Activated CD8-positive, alpha-beta T cell treated with anti-CD3 and anti-CD28 coated beads for 36 hours (primary cell): ENCODE measurements at places on chromosomes 7 and 10.

DNA sequence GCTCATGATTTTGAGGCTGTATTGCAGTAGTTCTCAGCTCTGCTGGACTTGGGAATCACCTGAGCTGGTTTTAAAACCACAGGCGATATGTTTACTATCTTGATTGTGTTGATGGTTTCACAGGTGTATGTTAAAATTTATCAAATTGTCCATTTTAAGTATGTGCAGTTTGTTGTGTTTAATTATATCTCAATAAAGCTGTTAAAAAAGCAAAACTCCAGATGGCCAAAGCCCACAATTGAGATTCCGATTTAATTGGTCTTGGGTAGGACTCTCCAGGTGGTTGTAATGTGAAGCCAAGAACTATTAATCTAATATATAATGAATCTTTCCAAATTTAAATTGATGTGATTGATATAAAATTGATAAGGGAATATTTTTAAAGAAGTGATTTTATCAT, 48.6 kb downstream of the NRCAM start:
- DNase-seq, result no peak

- DNase-seq, result no peak
Observed at GRCh38 chr7:63080831-63081230, 917.8 kb upstream of the ZNF722 start.

DNA sequence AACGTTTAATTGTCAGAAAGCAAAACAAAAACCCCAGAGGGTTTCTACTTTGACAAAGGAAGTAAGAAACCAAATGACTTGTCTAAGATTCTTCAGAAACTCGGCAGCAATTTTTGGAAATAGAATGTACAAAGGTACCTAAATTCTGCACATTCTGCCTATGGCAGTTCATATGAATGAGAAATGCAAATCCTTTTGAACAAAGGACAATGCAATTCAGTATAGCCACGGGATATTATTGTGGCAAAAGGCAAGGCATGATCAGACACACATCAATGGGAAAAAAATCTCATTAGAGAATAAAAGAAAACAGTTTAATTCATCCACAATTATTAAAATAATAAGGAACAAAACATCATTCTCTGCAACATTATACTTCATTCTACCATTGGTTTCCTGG, 93.4 kb downstream of the SEMA3C start:
- DNase-seq, result no peak

GRCh38 chr10:70785190-70785589, at the start of gene TBATA:
TSS of gene TBATA (minus strand) at chr10:70785377. CDS start at chr10:70783379, 1,998 bp downstream.
- DNase-seq, result no peak

- no peak for DNase-seq
Observed at GRCh38 chr10:110137142-110137545, 70.3 kb upstream of the MXI1 start.

- no peak for DNase-seq
Observed at GRCh38 chr10:99444383-99445045, 14.1 kb upstream of the GOT1 start.

GRCh38 chr7:23021596-23021995, 7.7 kb upstream of the HYCC1 start:
- DNase-seq, result peak; percentile 10

- no peak for DNase-seq
Observed at GRCh38 chr7:69192134-69192533, 406.1 kb upstream of the AUTS2 start.

DNA sequence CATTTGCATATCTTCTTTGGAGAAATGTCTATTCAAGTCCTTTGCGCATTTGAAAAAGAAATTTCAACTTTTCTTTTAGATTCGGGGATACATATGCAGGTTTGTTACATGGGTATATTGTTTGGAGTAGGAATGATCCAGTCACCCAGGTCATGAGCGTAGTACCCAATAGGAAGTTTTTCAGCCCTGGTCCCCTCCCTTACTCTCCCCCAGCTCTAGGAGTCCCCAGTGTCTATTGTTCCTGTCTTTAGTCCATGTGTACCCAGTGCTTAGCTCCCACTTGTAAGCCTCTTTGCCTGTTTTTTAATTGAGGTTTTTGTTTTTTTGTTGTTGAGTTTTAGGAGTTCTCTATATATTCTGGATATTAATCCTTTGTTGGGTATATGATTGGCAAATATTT, 63.3 kb downstream of the SND1 start:
- no peak for DNase-seq

DNA sequence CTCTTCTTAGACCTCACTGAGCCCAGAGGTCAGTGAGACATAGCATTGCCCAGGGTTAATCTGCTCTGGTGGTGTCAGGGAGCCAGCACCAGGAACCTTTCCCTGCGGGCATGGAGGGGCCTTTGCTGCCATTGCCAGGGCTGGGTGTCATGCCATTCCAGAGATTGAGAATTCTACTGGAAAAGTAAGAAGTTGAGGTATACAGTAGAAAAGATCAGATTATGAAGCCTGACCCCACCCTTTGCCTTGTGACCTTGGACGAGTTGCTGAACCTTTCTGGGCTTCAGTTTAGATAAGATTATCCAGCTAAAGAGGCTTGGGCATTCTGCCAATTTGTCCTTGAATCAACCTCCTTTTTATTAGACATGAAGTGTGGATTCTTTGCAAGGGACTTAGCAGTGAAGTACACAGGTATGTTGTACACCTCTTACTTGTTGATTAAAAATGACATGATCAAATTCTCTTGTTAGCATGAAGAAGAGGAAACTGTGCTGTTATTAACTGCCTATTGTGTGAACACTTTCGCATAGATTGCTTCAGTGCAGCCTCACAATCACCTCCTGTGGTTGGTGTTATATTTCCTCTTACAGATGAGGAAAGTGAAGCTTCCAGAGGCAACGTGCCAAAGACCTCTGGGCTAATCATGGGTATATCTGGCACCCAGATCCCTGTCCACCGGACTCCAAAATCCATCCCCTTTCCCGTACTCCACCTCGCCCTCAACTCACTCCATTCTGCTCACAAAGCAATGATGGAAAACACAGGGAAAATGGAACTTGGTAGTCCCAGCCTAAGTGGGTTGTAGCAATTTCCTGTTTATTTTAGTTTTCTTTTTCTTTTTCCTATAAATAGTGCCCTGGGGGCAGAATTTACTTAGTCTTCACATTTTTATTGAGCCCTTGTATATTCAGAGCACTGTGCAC, 151.3 kb downstream of the CAMK1D start:
- no peak for DNase-seq

DNA sequence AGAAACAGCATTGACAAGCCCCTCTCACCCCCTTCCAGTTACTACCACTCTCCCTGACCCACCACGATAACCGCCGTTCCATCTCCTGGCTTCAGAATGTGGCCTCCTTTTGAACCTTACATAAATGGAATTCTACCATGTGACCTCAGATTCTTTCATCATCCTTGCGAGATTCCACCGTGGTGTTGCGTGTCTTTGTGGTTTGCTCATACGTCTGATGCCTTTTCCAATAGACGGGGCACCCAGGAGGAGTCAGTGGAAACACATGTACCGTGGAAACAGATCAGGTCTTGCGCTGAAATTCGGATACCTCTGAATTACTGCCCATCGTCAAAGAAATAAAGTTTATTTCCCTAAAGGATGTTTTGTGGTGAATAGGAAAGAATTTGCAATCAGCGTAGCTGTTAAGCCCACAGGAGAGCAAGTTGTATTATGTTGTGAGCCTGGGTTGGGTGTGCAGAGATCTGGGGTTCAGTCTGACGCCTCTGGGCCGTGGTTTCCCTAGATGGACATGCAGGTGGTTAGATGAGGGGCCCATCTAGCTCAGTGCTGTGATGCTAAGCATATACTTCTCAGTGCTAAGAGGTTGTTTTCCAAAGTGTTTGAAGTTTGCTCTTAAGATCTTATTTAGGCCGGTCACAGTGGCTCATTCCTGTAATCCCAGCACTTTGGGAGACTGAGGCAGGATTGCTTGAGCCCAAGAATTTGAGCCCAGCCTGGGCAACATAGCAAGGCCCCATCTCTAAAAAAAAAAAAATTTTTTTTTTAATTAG, 29.1 kb downstream of the GTF2IRD1 start:
- no peak for DNase-seq

GRCh38 chr10:100890673-100891317, 22.0 kb upstream of the SLF2 start:
- no peak for DNase-seq

DNA sequence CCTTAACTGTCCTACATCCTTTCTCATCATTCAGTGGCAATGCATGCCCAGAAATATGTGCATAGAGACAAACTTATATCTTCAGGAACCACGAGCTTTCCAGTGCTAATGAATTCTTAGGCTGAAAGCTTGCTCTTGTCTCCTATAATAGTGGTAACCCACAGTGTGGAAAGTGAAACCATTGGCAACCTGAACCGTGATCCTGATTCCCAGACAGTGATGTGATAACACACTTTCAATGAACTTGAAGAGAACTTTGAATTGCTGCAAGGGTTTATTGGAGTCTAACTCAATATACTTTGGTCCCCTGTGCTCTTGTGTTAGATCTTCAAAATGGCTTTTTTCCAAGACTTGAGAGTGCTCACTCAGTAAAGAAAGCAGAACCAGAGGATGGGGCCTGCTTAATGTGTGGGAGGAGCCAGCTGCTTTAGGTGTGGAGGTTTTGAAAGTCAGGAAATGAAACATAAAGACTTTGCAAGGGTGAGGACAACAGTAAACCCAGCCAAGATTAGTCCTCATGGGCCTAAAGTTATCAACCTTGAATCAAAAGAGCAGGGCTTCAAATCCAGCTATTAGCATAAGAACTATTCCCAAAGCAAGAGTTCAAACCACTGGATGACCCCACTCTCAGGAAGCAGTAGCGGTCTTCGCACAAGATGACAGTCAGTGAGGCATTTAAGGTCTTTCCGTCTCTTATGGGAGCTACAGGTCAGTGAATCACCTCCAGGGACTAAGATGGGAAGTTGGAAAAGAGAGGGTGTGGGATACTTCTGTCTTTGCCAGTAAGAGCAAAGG, 332.4 kb upstream of the NRP1 start:
- DNase-seq, result no peak

GRCh38 chr7:92357260-92357659, 90.0 kb upstream of the GATAD1 start:
- DNase-seq, result no peak

DNA sequence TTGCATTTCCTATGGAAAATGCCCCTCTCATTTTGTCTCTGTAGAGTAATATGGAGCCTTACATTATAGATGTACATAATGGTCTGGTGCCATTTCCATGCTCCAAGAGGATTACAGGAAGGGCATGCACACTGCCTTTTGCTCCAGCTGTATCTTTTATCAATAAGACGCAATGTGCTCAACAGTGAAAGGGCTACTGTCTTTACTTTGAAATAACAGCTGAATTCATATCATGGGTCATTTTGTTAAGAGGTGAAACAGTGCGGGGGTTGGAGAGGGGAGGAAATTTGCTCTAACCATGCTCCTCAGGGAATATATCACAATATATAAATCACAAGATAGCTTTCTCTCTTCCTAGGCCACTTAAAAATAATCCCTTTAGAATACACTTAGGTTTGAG, 77.7 kb downstream of the ICA1 start:
- DNase-seq, result no peak

GRCh38 chr7:136266457-136266856, 289.3 kb upstream of the MTPN start:
- no peak for DNase-seq

- no peak for DNase-seq
Observed at GRCh38 chr7:30894009-30894408, 17.6 kb upstream of the AQP1 start.

DNA sequence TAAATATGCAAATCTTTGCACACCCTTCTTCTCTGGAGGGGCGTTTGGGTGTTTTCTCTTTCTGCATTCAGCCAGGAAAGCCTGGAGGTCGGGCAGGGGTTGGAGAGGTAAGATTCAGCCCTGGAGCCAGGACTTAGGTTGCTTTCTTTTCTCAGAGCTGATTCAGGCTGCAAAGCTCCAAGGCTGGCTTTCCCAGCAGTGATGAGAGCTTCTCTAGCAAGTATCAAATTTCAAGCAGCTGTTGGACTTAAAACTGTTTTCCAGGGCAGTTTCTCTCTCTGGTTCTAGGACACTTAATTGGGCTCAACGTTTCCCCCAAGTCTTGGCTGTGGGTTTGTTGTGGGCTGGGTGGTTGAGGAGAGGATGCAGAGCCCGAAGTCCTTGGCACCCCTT, 608 bp downstream of the AKR1B10 start:
- DNase-seq, result no peak

GRCh38 chr7:458511-459245, 61.0 kb downstream of the PDGFA start:
- no peak for DNase-seq

- DNase-seq, result no peak
Observed at GRCh38 chr10:20004087-20004523, 187.9 kb downstream of the PLXDC2 start.

- peak; percentile 82 for DNase-seq
Observed at GRCh38 chr7:5629941-5630340, 151.5 kb downstream of the RNF216 start.

GRCh38 chr7:132486274-132486610, 90.0 kb downstream of the PLXNA4 start:
- DNase-seq, result no peak
